Activated naive CD4-positive, alpha-beta T cell treated with anti-CD3 and anti-CD28 coated beads, Interleukin-2, amount 50 U/mL, for 72 hours (primary cell): ENCODE measurements at places on chromosomes 2 and 18.

DNA sequence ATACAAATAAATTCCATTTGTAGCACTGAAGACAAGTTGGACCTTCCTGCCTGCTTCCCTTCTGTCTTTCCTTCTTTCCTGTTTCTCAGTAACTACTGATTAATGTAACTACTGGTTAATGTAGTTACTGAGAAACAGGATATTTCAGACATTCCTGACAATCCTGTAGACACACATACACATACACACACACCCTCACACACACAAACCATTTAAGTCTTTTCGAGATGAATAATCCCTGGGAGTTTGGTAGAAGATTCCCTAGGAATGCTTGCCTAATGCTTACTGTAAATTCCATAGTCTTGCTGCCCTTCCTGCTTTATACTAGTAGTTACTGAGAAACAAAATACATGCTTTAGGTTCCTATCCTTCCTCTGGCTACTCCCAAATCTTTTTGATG is 83.9 kb downstream of the PIK3C3 start:
- DNase-seq, result no peak

DNA sequence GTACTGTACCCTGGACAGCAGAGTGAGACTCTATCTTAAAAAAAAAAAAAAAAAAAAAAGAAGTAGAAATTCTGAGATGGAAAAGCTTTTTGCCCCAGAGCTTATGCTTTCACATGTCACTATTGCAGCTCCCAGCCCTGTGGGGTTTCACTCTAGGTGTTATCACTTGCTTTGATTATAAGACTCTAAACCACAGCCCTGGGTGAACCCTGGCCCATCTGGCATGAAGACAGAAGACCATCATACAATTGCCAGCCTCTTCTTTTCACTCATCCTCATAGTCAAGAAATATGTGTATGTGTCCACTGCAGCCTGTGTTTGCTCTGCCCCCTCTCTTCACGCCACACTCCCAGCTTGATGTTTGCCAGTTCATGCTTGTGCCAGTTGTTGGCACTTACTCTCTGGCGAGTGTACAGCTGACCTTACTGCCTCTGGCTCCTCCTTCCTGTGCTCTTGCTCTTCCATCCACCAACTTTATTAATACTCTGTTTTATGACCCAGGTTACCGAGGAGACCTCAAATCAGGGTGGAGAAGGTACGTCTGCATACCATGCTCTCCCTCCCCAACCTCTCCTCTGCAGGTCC is 136.7 kb upstream of the NCK2 start:
- no peak for DNase-seq

GRCh38 chr2:233789554-233789953 is 11.4 kb downstream of the MROH2A start:
- DNase-seq, result no peak

GRCh38 chr18:76953156-76953555 is 130.8 kb downstream of the ZNF236 start:
- DNase-seq, result no peak

- no peak for DNase-seq
Measured at GRCh38 chr2:61774351-61774750, 79.5 kb downstream of the FAM161A start.

GRCh38 chr2:20169796-20170703 is 54.9 kb downstream of the SDC1 start:
- DNase-seq, result no peak

- no peak for DNase-seq
Measured at GRCh38 chr2:219886615-219887014, 259.2 kb downstream of the SLC4A3 start.

GRCh38 chr2:171524018-171524401 is 1.7 kb downstream of the CYBRD1 start:
- DNase-seq, result no peak

DNA sequence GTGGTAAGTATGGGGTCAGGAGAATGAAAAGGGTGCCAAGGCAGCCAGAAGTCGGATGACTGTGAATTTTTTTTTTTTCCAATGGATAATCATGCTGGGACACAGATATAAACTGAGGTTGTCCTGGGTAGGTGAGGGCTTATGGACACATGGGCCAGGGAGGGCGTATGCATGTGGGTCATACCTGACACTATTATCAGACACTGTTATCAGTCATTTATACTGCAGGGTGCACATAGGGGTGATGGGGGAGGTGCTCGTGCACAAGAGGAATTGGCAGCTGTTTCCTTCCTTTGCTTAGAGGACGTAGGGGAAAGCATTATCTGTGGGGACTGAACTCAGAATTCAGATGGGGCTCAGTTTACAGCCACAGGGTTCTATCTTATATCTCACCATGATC is 10.1 kb downstream of the CTIF start:
- DNase-seq, result no peak

- DNase-seq, result no peak
Measured at GRCh38 chr2:65273344-65273743, 45.7 kb downstream of the ACTR2 start.
